AML-193 (cell line): ENCODE measurements at places on chromosomes 5 and 9.

DNA sequence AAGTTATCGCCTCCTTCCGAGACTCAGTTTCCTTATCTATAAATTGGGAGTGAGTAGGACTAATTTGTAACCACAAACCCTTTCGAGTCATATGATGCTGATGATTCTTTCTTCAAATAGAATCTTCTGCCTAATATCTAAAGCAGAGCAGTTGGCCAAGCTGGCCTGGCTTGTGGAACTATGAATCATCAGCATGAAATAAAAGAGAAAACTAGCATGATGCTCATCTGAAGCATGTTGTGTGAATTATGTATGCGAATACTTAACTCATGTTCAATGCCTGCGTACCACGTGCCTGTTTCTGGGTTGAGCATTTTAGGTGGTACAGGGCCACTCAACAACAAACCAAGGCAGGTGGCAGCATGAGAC lies 15.0 kb upstream of the ORM1 start:
- DNase-seq: no peak

GRCh38 chr5:166992874-166993722 lies 1298.3 kb upstream of the WWC1 start:
- DNase-seq: no peak

- DNase-seq: no peak
Measured at GRCh38 chr5:98587166-98587565, 186.3 kb upstream of the RGMB start.

DNA sequence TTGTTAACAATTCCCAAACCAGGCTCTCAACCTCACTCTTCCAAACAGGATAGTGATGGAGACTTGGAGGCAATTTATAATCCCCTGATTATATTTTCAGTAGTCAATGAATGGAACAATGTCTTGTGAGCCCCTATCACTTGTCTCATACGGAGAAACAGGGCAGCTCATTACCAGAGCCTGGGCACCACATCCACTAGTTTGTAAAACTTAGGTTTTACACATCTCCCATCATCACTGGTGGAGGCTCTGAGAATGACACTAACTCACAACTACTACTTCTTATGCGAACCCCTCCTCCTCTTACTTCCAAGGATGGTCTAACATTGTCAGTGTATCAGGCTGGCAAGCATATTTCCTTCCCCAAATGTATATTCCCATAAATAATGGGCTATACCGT lies 253.7 kb downstream of the EPB41L4A start:
- no peak for DNase-seq

- no peak for DNase-seq
Measured at GRCh38 chr5:7548596-7548995, 152.7 kb downstream of the ADCY2 start.

GRCh38 chr9:28832168-28832770 lies 1259.0 kb upstream of the C9orf72 start:
- DNase-seq: no peak

DNA sequence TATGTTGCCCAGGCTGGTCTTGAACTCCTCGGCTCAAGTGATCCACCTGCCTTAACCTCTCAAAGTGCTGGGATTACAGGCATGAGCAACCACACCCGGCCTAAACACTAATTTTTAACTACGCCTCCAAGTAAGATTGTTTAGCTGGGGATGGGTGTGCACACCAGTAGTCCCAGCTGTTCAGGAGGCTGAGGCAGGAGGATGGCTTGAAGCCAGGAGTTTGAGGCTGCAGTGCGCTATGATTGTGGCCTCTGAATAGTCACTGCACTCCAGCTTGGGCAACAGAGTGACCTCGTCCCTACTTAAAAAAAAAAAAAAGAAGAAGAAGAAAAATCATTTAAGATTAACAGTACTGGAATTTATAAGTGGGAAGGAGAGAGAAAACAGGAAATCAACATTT lies 90.8 kb upstream of the NR5A1 start:
- no peak for DNase-seq

DNA sequence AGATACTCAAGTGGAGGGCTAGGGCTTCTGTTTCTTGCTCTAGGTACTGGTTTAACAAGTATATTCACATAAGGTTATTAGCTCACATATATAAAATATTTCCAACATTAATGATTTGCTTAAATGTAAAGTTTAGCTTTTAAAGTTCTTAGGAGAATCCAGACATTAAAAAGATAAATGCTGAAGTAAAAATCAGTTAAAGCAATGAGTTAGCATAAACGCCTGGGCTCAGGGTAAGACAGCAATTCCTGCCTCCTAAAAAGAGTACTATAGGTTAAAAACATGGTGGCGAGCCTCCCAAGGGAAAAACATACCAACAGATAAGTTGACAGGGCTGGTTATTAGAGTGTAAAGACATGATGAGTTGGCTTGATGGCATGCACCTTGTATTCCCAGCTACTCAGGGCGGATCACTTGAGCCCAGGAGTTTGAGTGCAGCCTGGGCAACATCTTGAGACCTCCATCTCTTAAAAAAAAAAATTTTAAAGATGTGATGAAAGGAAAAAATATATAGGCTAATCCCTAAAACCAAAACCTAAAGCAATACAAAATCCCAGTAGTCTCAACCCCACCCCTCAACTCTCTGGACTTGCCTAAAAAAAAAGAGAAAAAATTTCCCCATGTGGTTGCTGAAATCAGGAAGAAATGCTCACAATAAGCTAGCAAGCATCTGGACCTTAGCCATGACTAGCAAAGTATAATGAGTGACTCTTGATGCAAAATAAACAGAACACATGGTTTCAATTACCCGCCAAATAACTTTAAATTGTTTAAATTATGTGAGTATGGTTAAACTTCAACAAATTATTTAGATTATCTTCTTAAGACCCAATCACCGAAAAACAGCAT lies 3.6 kb downstream of the GOLPH3 start:
- peak; percentile 30 for DNase-seq

- DNase-seq: no peak
Measured at GRCh38 chr5:73393611-73394489, 54.7 kb downstream of the FOXD1 start.

DNA sequence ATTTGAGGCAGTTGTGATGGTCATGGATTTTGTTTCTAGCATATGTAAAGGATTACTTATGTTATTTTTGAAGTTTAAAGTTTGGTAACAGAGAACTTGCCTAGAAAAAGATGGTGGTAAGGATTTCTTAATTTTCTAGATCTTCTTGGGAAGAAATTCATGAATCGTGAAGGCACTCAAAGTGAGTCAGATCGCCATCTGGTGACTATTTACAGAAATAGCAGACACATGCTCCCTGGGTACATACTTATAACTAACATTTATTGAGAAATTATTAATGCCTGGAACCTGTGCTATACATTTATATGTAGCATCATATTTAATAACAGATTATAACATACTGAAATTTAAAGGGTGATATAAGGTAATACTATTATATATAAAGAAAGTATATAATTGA lies 299.7 kb downstream of the IZUMO3 start:
- DNase-seq: peak; percentile 39

DNA sequence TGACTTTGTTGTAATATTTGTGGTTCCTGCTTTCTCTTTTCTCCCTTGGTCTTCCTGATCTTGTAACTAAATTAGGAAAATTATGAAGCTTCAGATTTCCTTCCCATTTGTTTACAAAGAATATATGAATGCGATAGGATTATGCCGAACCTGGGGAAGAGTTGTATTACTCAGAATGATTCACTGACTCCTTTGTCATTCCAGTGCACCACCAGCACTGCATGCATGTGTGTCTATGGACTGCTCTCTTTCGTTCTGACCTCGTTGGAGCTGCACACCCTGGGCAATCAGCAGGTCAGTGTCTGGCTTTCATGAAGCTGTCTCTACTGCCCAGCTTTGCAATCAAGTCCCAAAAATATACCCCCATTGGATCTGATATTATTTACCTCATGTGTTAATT lies 25.5 kb downstream of the NUP188 start:
- DNase-seq: no peak

- DNase-seq: peak; percentile 41
Measured at GRCh38 chr9:17063535-17064135, 71.2 kb upstream of the CNTLN start.

DNA sequence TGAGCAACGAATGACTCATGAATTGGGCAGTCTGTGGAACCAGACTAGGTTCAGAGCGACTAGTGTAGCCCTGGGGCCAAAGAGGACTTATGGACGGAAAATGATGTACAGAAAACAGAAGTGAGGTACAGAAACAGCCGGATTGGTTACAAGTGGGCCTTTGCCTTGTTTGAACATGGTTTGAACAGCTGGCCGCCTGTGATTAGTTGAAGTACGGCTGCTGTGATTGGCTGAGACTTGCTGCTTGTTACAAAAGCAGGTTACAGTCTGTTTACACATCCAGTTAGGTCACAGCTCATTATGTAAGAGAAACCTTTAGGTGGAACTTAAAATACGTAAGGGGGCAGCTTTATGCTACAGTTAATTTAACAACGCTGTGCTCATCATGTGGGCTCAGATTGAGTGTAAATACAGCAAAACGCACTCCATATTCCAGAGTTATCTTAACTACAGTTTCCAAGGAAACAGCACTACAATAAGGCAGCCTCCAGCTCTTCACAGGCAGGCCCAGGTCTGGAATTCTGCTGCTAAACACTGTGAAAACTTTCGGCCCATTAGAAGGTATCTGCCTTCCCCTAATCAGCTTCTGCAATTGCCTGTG lies 6.5 kb downstream of the AMACR start:
- no peak for DNase-seq

GRCh38 chr9:81686614-81687520 lies 2.5 kb downstream of the TLE1 start:
- peak; percentile 8 for DNase-seq

DNA sequence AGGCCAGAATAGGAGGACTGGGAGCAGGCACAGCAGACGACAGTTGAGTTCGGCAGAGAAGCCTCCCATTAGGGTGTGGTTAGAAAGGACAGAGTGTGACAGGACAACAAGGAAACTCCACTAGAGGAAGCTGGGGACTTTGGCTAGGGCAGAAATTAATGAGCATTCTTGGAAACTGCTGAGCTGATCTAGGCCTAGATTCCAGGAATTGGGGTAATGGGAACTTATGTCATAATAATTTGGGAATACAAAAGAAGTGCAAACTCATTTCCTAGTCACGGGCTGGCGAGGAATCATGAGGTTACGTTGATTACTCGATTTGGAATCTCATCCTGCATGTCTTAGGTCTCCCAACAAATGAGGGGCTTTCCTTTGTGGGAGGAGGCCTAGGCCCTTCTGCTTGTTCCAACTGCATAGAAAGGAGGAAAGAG lies 144.6 kb upstream of the RPS23 start:
- no peak for DNase-seq

DNA sequence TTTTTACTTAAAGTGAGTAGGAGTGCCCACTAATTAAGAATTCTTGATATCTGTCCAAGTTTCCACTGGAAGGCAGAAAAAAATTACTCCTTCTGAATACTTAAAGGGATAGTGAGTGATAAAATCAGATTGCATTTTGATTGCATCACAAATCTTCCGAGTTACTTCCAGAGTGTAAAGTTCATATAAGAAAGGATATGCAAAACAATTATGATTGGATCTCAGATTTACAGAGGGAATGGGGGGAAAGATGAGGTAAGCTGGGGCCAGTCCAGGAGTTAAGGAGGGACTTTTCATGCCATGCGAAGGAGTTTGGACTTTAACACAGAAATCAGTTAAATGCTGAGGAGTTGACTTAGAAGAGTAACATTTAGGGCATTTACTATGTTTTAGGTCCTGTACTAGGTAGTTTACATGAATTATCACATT lies 9.3 kb upstream of the RNF145 start:
- DNase-seq: no peak

DNA sequence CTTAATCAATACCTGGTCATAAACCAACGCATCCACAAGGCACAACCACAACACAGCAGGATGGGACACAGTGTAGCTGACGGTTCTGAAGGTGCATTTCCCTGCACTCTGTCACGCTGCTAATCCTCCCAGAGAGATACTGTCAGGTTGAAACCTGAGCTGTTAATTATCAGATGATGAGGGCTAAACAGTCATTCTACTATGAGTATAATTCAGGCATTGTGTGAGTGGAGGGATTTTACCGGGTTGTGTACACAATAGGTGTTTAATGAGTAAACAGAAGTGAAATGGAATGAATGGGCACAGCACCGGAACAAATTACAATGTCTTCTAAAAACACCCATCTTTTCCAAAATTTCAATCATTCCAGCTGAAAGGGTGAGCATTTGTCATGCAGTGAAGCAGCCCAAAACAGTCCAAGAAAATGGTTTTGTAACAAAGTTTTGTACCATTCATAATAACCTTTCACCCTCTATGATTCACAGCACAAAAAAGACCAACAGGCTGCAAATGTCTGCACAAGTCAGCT lies 71.5 kb downstream of the ABCA1 start:
- no peak for DNase-seq

DNA sequence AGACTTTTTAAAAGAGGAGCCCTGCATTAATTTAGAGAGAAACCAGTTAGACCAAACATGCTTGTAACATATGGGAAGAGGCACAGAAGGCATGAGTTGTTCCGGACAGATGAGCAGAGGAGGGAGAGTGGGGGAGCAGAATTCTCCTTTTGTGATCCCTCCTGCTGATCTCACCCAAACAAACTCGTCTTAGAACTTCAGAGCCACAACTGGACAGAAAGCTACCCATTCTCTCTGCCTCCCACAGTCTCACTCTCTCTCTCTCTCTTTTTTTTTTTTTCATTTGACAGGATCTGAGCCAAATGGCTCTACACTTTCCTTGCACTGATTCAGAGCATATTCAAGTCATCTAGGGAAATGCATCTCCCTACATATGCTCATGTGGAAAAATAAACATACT lies 196.0 kb upstream of the PAPPA start:
- no peak for DNase-seq

DNA sequence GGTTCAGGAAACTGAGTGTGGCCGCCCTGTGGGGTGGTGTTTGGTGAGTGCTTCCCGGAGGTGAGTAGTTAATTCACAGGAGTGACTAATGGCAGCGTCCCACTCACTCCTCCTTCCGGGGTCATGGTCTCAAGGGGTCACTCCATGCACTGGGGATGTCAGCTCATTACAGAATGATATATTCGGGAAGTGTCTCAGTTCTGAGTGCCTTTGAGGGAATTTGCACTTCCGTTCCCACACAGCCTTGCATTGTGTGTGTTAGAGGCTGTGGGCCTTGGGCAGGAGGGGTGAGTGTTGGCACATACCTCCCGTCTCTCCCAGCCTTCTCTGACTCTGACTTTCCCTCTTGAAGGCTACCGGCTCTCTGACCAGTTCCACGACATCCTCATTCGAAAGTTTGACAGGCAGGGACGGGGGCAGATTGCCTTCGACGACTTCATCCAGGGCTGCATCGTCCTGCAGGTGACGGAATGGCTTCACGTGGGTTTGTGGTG lies 10.5 kb upstream of the AHRR start:
- no peak for DNase-seq

DNA sequence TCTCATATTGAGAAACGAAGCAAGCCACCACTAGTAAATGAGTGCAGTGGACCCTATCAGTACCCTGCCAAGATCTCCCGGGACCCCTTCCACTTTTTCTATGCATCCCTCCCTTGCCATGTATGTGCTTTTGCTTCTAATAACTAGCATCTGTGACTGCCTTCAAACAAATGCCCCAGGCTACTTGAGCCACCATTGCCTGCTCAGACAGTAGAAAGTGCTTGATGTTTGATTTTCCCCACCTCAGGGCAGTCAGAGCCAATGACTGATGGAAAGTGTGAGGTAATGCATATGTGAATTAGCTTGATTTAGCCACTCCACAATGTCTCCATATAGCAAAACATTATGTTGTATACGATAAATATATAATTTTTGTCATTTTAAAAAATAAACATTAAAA lies 797.3 kb upstream of the ACO1 start:
- no peak for DNase-seq
